Pancreas (tissue), 10 donors: ENCODE measurements at places on chromosomes 3 and 15.
A peak's percentile ranks its signal among the peaks of the same experiment; 100 is the strongest.

DNA sequence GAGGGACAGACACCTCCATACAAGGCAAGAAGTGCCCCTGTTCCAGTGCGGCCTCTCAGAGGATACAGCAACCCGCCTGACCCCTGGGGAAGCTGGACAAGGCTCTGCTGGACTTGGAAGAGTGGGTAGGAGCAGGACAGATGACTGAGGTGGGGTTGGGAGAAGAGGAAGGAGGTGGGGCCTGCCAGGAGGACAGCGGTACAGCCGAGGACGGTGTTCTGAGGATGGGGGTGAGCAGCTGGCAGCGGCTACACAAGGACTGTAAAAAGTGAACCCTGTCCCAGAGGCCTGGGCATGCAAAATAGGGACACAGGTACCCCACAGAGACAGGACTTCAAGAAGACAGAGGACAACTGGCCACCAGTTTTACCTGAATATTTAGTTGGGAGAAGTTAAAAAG is 23.5 kb upstream of the ELP6 start:
- DNase-seq: no peak

- no peak for DNase-seq
Observed at GRCh38 chr3:135033737-135034136, 238.7 kb downstream of the EPHB1 start.

DNA sequence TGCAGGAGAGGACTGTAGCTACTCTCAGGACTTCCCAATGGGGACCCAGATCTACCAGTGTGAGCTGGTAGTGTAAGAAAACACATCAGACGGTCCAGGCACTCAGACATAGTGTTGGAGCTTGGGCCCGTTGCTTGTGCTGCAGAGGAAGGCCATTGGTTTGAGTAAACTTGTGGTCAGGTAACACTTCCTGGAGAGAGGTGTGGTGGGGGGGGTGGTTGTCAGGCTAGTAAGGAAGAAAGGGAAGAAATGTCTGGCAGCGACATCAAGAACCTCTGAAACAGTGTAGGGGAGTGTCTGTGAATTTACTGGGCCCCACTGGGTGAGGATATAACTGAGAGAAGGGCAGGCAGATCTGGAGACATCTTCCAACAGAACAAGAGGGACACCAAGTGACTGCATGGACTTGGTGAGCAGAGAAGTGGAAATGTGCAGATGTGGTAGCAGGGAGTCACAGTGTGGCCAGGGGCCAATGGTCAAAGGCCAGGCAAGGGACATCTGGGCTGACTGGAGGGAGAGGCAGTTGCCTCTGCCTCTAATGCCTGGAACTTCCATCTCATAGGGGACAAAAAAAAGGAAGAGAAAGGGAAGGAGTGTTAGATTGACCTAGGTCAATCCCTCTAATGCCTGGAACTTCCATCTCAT is 63.7 kb upstream of the MRPS22 start:
- no peak for DNase-seq

DNA sequence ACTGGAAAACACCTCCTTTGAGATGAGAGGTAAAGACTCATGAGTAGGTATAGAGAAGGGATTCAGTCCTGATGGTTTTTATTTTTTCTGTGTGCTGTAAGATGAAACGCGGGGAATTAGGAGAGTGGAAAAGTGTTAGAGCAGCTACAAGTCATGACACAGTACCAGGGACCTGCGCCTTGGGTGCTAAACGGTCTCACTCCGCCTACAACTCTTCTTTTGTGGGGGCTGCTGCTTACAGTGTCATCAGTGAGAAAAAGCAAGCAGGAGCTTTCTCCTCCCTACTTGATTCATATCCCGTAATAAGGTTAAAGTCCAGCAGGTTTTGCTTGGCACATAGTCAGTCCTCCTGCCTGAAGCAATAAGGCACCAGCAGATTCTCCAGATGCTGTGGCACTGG is 39.1 kb downstream of the RASGRP1 start:
- DNase-seq: no peak

- no peak for DNase-seq
Observed at GRCh38 chr15:83153288-83153687, 45.8 kb downstream of the TM6SF1 start.

- DNase-seq: no peak
Observed at GRCh38 chr3:170220871-170221270, 1.4 kb upstream of the PRKCI start.

GRCh38 chr3:78143000-78143399 is 1103.1 kb downstream of the ROBO2 start:
- no peak for DNase-seq

DNA sequence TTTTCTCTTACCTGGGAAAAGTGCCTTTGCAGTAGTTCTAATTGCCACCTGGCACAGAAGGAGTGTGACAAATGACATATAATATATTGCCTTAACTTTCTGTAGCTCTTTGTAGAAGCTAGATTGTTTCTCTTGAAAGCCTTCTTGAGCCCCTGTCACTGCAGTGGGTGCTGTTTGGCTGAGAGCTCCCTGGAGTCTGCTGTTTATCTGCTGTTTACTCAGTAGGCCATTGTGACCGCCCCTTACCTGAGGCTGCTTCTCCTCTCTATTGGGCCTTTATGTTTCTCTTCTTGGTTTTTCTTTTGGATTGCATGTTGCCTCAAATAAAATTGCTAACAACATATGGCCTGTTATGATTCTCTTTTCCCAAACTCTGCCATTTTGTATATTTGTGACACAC is 16.7 kb downstream of the MAP2K5 start:
- DNase-seq: no peak

GRCh38 chr3:23235264-23235663 is 32.1 kb downstream of the UBE2E2 start:
- DNase-seq: no peak

DNA sequence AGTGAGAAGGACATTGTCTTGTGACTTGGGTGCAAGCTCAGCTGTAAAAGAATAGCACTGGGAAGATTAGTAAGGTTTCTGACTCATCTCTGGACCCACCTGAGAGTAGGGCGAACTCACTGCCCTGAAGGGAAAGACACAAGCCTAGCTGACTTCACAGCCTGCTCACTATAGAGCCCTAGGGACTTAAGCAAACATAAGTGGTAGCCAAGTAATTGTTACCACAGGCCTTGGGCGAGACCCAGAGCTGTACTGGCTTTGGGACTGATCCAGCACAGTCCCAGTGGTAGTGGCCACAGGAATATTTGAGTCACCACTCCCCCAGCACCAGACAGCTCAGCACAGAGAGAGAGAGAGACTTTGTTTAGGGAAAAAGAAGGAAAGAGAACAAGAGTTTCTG is 429.9 kb downstream of the TBL1XR1 start:
- peak; percentile 74 for DNase-seq

GRCh38 chr3:193702967-193703366 is 110.0 kb downstream of the OPA1 start:
- DNase-seq: no peak

DNA sequence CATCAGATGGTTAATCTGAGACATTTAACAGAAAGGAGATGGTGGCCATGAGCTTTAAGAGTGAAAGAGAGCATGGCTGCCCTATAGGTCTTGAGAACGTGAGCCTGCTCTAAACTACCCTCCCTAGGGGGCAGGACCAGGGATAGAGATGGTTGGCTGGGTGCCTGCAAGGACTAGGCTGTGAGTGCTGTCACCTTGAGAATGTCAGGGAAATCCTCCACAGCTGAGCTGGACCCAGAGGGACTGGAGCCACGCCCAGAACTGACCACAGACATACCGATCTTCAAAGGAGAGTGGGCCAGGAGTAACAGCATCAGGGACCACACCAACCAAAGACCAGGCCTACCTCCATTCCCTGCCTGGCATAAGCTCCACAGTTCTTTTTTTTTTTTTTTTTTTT is 53.6 kb upstream of the UBE2E1 start:
- DNase-seq: no peak

GRCh38 chr3:43503067-43503728 is 118.6 kb downstream of the ANO10 start:
- DNase-seq: no peak

DNA sequence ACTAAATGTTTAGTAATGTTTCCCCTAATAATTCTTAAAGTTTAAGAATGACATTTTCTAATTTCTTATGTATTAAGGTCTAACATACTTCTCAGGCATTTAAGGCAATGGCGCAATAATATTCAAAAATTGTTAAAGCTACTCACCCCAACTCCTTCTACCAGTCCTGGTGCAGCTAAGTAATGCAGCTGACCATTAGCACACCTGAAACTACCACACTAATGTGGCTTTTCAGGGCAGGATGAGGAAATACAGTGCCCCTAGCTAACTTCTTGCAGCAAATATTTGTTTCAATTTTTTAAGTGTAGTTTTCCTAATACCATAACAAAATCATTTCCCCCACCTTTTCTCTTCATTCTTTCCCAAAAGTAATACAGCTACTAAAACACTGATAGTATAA is 827.7 kb downstream of the FHIT start:
- no peak for DNase-seq

- no peak for DNase-seq
Observed at GRCh38 chr3:6861625-6862000, 698 bp downstream of the GRM7 start.

DNA sequence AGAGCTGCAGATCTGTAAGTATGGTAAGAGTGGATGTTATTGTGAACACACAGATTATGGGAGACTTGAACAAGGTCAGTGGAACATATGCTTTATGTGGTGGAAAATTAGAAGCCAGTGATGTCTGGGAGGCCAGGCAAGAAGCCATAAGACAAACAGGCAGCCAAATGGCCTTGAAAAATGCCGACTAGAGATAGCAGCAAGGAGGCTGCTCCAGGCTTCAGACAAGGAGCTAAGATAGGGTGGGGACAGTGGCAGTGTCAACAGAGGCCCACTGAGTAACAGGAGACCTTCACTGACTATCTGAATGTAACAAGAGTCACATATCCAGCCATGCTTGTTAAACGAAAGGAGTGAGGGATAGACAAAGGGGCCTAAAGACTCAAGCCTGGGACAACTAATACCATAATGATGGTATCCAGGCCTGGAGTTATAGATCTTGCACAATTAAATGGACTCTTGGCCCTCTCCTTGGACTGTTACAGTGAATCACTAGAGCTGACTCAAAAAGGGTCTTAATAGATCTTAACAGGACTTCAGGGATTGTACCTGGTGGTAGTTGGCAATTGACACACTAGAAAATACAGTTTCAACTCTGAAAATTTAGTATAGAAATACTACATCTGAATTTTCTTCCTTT is 50.6 kb downstream of the CFAP20DC start:
- no peak for DNase-seq

- DNase-seq: no peak
Observed at GRCh38 chr3:167051421-167051820, 328.7 kb downstream of the ZBBX start.

GRCh38 chr3:52174896-52175295 is 20.7 kb upstream of the POC1A start:
- no peak for DNase-seq

- no peak for DNase-seq
Observed at GRCh38 chr3:192880313-192880712, 37.3 kb downstream of the MB21D2 start.

DNA sequence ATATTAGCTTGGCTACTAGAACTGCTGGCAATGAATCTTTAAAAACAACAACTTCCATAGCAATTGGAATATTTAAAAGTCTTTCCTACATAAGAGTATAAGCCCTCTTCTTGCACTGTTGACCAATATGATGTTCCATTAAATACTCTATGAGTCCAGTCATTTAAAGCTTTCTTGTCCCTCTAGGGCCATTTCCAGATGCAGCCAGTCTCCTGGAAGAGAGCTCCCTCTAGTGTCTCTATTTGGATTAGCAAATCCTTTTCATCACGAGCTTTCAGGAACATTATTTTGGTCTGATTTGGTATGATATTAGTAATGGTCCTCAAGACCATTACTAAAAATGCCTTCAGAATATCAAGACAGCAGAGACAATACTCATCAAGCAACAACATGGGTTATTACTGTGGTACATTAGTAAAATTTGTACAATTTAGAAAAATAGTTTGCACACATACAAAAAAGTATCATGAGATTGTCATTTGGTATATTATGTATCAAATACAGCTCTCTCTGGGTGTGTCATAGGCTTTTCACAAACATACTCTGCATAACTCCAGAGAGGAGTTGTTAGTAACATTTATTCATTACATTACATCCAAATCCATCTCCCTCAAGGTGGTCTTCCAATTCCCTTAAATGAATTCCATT is 101.3 kb downstream of the DPH6 start:
- no peak for DNase-seq

DNA sequence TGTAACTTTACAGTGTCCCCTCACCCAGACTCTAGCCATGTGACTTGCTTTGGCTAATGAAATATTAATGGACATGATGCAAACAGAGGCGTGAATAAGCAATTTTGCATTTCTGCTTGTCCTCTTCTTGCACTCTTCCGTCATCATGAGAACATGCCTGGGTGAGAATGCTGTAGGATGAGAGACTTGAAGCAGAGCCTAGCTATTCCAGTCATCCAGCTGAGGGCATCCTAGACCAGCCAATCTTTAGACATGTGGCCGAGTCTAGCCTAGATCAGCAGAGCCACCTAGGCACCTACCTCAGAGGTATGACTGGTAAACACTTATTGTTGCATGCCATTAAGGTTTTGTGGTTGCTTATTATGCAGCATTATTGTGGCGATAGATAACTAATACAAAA is 450.5 kb upstream of the AZI2 start:
- DNase-seq: no peak

DNA sequence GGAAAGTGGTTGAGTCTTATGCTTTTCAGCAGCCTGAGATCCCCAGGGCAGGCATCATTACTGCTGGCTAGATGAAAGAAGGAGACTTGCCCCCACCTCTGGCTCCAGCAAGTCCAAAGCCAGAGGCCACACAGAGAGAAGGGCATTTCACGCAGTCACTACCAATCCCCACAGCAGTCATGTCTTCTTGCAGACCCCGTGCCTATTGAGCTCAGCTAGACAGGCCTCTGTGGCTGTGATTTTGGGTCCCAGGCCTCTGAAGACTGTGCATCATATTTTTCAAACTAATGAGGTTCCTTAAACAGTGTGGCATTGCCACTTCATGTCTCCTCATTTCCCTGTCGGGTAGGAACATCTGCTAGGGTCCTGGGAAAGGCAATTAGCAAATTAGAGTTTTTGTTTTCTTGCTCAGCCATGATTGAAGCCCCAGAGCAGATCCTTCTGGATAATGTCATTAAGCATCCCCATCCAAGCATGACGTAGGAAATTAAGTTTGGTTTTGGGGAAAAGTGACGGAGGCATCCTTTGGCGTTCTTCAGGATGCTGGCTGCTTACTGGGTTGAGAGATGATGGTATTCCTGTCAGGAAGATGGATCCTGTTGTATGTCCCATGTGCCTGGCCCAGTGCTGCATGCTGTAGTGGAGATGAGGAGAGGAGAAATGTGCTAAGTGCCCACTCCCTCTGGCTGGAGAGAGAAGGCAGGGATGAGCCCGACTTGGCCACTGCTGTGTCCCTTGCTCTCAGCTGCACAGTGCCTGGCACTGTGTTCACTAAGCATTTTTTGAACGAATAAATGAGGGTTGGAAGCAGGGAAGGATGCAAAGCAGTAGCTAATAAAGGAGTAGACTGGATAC is 7.0 kb downstream of the SPSB4 start:
- no peak for DNase-seq

- DNase-seq: no peak
Observed at GRCh38 chr15:67809866-67810265, 15.4 kb upstream of the SKOR1 start.

DNA sequence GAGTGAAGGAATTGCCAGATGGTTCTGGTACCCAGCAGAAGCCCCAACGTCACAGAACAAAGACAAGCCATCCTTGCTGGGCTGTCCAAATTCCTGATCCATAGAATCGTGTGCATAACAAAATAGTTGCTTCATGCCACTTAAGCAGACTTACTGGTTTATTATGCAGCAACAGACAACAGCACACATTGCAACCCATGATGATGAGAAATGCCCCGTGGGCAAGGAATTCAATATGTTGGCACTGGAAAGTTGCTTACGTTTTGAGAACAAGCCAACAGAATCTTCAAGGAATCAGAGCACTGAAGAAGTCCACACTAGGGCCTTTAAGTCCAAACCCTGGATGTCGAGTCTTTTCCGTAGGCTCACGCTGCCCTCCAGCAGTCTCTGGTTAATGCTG is 40.3 kb downstream of the CCR4 start:
- no peak for DNase-seq
